ENCODE measurements at places on chromosomes 7 and 10.

DNA sequence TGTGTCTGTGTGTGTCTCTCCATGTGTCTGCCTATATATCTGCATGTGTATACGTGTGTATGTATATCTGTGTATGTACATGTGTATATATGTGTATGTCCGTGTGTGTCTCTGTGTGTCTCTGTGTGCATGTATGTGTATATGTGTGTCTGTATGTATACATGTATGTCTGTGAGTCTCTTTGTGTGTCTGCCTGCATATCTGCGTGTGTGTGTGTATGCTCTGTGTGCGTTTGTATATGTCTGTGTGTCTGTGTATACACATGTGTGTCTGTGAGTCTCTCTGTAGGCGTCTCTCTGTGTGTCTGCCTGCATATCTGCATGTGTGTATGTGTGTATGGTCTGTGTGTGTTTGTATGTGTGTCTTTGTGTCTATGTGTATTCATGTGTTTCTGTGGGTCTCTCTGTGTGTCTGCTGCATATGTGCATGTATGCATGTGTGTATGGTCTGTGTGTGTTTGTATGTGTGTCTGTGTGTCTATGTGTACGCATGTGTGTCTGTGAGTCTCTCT lies 23.7 kb upstream of the KLF6 start:
- DNase-seq = no peak

DNA sequence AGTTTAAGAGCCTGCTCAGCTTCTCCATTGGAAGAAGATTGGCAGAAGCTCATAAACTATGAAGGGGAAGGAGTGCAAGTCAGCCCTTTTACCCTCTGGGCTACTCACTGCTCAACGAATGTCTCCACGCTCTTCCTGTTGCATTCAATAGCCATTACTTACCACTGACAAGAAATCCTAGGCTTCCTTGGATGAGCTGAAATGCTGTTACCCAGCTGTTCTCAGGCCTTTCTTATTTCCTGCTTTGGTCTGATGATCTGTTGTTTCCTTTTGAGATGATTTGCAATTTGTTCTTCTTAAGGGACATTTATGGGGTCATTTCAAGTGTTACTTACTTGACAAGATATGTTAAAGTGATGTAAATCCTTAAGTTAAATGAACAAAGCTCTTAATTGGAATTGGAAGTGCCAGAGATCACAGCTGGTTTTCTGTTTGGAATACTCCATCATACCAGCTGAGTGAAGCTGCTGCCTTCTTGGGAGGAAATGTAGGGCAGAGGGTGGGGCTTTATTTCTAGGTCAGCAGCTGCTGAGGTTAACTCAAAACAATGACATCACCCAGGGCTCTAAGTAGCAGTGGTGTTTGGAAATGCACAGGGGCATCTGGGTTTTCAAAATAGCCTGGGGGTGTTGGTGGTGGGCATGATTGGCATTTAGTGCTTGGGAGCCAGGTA lies 170.0 kb downstream of the PRKCQ start:
- DNase-seq = peak; percentile 30

GRCh38 chr10:27319752-27320431 lies 79.3 kb upstream of the ACBD5 start:
- DNase-seq = no peak

GRCh38 chr10:129085811-129086210 lies 381.2 kb upstream of the MGMT start:
- DNase-seq = no peak
